ENCODE measurements at places on chromosomes 16 and 17. TPM values are rescaled to one million over a fixed set of nuclear protein-coding genes. Genes with fewer than 3 reads are reported as not detected.
A peak's percentile ranks its signal among the peaks of the same experiment; 100 is the strongest.

DNA sequence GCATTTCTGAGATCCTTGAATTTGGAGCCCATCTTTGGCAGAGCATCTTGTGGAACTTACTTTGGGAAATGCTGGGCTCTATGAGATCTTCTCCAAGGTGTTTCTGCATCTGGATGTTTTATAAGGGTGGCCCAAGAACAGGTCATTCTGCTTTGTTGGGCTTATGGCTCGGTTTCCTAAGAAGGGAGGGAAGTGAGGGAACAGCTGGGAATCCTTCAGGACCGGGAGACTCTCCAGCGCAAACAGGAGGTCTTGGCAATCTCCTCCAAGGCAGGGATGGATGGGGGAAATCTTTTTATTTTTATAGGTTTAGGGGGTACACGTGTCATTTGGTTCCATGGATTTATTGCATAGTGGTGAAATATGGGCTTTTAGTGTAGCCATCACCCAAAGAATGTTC is 54.7 kb downstream of the IRX3 start:
- DNase-seq, result no peak

DNA sequence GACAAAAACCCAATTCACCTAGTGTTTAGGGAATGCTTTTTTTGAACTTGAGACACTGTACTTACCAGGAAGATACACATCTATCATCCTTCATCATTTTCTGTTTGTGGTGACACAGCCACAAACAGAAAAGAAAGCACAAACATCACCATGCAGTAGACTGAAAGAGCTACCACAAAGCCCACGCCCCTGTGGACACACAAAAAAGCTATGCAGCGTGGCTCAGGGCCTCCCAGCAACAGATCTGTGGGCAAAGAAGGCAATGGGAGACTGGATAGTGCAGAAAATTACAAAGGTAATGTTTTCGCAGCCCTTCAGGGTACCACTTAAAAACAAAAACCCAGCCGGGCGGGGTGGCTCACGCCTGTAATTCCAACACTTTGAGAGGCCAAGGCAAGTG is 9.6 kb downstream of the COTL1 start:
- DNase-seq, result no peak

DNA sequence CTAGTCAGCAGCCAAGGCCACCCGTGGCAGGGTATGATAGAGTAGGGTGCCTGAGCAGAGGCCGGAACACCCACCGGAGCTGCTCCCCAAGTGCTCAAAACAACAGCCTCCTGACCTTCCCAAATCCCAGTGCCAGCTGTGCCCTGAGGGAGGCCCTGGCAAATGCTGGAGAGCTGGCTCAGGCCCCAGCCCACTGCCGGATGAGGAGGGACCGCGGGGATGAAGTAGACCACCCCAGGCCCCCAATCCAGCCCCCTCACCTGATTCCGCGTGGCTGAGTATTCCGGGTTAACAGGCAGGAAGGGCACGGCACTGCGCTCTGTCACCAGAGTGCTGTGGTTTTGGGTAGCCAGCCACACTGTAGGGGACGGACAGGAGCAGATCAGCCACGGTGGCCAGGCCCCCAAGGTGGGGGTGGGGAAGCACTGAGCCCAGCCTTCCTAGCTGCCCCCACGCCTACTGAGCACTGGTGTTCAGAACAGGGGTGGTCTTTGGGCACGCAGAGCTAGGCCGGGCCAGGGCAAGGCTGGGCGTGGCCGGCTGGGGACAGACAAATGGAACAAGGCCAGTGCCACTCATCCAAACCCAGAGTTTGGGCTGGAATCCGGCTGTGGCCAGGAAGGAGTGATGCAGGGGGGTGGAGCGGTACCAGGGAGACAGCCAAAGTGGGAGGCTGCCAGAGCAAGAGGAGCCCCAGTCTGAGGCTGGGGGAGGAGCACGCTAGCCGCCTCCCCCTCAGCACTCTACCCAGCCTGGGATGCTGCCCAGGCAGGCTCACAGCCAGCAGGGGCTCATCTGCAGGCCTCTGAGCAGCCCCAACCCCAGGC is 9.1 kb downstream of the TP53I13 start:
- no peak for DNase-seq

DNA sequence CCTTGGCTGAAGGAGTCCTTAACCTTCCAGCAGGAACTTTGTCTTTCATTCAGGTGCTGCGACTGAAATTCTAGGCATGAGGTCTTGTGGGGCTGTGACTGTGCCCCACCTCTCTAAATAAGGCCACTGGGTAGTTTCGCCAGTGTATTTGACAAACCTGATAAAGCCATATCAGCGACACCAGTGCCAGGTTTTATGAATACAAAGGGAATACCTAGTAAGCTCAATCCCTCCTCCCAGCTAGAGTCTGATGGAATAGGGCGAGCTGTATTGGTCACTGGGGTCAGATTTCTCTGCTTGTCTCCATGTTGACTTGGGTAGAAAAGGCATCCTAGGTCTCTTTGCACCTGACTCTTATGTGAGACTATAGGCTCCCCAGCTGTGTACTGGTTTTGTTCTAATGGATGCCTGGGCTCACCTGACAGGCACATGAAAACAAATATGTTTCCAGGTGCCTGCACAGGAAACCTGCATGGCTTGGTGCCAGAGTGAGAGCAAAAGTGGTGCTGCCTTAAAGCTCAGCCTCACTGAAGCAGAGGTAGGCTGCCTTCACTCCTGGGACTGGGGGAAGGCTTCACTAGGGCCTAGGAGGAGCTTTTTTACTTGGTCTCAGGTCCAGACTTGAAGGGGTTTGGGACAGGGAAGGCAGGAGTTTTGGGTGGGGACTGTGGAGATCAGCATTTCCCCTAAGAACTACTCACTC is 8.3 kb downstream of the SLC7A6 start:
- no peak for DNase-seq

DNA sequence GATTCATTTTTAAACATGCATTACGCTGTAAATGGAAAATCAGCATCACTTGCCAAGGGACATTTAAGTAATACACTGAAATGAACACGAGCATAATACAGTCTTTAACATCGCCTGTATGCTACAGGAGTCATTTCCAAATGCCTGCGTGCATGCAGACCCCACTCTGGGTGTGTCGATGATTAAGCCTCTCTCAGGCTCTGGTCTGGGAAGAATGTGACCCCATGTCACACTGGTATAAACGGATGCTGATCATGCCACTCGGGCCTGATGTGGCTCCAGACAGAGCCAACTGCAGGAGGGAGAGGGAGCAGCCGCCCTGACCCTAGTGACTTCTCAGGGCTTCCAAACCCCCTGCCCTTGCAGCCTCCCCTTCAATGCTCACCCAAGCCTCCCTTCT is 10.8 kb downstream of the EMP2 start:
- DNase-seq, result no peak

DNA sequence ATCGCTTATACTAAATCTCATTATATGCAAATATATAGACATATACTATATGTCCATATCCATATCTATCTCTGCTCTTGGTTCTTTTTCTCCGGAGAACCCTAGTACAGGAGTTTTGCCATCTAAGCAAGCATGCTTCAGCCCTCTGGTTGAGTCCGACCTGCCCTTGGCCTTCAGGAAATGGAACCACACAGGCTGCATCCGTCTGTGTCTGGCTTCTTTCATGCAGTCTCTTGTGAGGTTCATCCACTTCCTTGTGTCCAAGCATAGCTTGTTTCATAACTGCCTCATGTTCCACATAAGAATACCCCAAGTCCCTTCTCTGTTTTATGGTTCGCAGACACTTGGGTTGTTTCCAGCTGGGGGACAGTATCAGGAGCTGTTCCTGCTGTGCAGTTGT is 16.8 kb downstream of the SNX20 start:
- no peak for DNase-seq

GRCh38 chr17:60792250-60792898 is 114.7 kb downstream of the BCAS3 start:
- no peak for DNase-seq

- no peak for DNase-seq
Measured at GRCh38 chr17:9729034-9729650, 62.2 kb downstream of the DHRS7C start.

DNA sequence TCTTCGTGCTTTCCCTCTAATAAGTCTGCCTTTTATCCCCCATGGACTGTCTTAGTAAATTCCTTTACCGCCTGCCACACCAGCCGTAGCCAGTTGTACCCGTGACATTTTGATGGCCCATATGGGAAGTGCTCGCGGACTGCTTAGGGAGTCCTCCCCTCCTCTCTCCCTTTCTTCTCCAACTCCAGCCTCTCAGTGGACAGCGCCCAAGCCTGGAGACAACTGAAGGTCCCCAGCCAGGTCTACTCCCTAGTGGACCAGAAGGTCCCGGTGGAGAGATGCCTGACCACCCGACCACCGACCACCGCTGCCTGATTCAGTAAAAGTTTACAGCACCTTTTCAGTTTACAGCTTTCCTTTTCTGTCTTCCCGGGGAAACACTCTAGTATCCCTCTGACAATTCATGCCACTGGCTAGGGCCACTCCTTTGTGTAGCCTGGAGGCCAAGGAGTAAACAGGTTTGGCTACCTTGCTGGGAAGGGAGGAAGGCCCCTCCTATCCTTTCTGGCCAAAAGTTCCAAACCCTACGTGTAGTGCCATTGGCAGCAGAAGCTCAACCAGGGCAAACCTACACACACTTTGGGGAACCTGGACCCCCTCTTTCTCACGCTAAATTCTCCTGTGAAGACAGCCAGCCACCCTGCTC is 18.0 kb downstream of the CTRB2 start:
- DNase-seq, result no peak

- no peak for DNase-seq
Measured at GRCh38 chr16:68786685-68787418, 49.8 kb downstream of the CDH1 start.

DNA sequence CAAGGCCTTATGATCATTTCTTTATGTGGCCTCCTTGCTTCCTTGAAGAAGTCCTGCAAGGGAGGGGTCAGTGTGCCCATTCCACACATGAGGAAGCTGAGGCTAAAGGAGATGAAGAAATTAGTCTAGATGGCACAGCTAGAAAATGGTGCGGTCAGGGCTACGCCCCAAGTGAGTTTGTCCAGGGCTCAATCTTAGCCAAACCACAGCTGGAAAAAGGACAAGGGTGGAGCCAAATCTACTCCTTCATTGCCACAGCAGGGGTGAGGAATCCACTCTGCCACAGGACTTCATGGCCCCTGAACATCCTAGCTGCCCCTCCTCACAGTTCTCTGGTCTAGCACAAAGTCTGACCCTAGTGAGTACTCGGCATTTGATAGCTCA is 16.2 kb downstream of the BEAN1 start:
- DNase-seq, result no peak

GRCh38 chr17:34076743-34077631 is 178.1 kb upstream of the CCL2 start:
- no peak for DNase-seq

- DNase-seq, result no peak
Measured at GRCh38 chr17:65679165-65679845, 117.9 kb upstream of the AXIN2 start.

- peak; percentile 95 for DNase-seq
Measured at GRCh38 chr17:17913695-17914332, 58.4 kb downstream of the TOM1L2 start.

- no peak for DNase-seq
Measured at GRCh38 chr17:39695089-39695474, 4.8 kb upstream of the ERBB2 start.

DNA sequence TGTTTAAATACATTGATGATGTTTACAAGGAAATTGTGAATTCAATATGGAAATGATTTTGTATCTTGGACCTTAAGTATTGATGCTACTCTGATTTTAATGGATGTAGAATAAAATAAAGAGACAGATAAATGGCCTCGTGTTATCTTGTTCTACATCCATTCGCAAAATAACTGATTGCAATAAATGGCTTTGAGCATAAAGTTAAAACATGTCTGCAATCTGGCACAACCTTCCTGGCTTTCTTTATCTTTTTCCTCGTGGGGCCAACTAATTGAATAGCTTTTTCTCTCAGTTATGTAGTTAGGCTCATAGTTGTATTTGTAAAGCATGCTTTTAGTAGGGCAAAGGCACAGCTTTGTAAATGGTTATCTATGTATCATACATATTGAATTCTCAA is 691.4 kb downstream of the CDH8 start:
- DNase-seq, result no peak

DNA sequence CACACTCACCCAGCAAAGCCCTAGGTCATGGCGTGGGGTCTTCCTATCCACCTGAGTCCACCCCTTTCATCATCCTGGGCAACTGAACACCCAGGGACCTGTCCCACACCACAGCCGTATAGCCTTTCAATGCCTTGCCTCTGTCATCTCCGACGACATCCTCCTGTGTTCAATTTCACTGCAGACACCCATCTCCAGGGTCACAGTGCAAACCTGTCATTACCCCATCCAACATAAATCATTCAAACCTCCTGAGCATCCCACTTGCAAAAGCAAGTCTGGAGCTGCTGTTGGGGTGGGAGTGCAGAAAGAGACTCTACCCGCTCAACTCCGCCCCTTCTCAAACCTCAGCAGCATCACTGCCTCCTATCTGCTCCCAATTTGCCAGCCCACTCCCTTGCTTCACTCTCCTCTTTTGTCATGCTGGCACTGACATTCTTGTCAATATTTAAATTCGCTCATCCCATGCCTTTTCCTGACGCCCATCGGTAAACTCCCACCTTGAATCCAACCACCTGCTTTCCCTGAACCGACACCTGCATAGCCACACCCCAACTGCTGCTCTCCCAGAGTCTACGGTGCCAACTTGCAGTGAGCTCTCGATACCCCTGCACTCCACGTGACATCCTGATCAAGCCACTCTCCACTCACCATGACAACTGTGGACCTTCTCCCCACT is 37.0 kb downstream of the MARF1 start:
- no peak for DNase-seq

- DNase-seq, result no peak
Measured at GRCh38 chr17:82963104-82963950, 116.1 kb upstream of the METRNL start.

DNA sequence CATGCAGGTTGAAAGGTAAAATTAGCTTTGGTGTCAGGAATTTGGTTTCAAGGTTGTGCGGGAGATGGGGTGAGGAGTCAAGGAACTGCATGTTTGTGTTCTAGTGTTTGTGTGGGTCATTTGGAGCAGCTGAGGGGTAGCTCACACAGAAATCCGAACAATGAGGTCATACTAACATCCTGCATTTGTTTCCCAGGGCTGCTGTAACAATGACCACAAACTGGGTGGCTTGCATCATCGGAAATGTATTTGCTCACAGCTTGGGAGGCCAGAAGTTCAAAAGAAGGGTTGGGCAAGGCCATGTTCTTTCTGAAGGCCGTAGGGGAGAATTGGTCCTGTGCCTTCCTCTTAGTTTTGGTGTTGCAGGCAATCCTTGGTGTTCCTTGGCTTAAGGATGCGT is 287.4 kb downstream of the HAPSTR1 start:
- peak; percentile 12 for DNase-seq

- DNase-seq, result no peak
Measured at GRCh38 chr16:84585886-84586285, 32.0 kb downstream of the COTL1 start.

The SLC5A10 gene
- total RNA-seq, result not detected

The FAM171A2 gene
- 4.2 TPM for total RNA-seq

The SLC9A5 gene
- 0.49 TPM for total RNA-seq

The SLFN14 gene
- not detected for total RNA-seq

The KCNJ12 gene
- total RNA-seq, result 2.2 TPM

The PSMC3IP gene
- total RNA-seq, result 0.98 TPM

The SMARCD2 gene
- 146 TPM for total RNA-seq

The LGALS9B gene
- 0.98 TPM for total RNA-seq

The GPR139 gene
- total RNA-seq, result not detected

The RPGRIP1L gene
- total RNA-seq, result 4.4 TPM

The GCGR gene
- not detected for total RNA-seq

The KRTAP9-4 gene
- not detected for total RNA-seq
